Fibroblast of gingiva (primary cell): ENCODE measurements at places on chromosomes 5 and 9.

GRCh38 chr5:170495825-170496661 is 7.8 kb upstream of the KCNIP1 start:
- no peak for DNase-seq

- peak; percentile 71 for DNase-seq
These were observed 185.3 kb downstream of the MAPKAP1 start for GRCh38 chr9:125521462-125522327.

- DNase-seq: no peak
These were observed 35.5 kb downstream of the PLGRKT start for GRCh38 chr9:5402217-5402616.

DNA sequence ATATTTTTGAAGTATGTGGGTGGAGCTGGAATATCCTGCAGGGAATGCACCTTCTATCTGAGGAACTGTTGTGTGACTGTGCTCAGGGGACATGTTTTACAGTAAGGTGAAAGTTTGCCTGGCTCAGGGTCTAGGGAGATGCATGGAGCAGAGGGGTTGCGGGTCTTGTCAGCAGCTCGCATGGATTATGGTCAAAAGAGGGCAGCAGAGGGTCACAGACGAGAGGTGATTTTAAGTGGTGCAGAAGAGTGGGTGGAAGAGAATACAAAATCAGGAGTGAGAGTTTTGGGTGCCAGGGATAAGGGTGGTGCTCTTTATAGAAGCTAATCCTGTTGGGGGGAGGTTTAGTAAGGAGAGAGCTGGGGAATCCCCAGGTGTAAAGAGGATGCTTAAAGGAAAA is 53.5 kb upstream of the GRIN3A start:
- DNase-seq: peak; percentile 57

- DNase-seq: no peak
These were observed 336.1 kb upstream of the ADAMTSL1 start for GRCh38 chr9:18137815-18138214.

DNA sequence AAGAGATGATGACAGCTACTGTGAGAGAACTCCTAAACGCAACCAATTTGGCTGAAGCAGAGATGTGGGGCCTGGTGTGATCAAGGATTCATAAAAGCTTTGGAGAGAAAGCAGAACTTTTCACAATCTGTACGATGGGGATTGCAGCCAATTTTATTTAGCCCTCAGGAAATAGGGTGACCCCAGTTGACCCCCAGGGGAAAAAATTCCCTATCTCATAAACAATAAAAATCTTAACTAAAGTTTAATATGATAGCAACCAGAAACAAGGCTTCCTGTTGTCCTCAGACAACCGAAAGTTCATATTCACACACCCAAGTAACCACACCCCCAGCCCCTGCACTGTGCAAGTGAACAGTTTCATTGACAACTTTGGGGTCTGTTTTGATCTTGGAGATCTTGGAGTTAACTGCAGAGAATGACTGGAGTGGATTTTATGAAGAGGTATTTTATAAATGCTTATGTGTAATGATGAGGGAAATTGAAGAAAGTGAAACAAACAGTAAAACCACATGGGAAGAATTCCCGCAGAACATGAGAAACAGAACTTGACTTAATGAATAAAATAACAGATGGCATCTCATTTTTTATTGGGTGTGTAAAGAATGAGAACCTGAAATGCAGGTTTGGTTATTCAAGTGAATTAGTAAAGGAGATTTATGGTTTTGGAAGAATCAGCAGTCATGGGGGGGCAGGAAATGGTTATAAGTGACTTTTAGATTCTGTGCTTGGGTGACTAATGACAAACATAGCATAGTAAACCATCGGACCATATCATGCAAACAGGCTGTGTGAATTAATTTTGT is 94.5 kb downstream of the PDE4D start:
- DNase-seq: peak; percentile 38

- DNase-seq: no peak
These were observed 84.0 kb downstream of the GTF3C4 start for GRCh38 chr9:132754236-132754635.

- DNase-seq: no peak
These were observed 4.2 kb downstream of the PRKACG start for GRCh38 chr9:69009708-69010107.

GRCh38 chr5:174608631-174609097 is 115.7 kb upstream of the MSX2 start:
- DNase-seq: no peak
